ENCODE measurements at places on chromosomes 16 and 17.

- DNase-seq, result no peak
These were observed 10.0 kb downstream of the PITPNC1 start for GRCh38 chr17:67386965-67387551.

DNA sequence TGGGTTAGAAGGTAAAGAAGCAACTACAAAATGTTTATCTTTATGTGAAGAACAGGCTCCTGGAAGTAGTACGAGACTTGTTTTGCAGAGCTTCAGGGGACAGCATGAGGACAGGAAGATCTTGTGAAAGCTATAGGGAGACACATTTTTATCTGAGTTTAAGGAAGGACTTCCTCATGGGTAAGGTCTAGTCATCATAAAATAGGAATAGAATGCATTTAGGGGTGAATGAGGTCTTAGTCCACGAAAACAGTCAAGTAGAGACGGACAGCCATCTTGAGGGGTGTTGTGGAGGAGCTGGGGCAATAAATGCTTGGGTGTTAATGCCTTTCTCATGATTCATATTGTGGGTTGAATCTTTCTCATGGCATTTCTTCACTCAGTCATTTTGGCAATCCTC lies 24.3 kb downstream of the KCNJ16 start:
- no peak for DNase-seq

- no peak for DNase-seq
These were observed 187.5 kb upstream of the CDH11 start for GRCh38 chr16:65309354-65309753.

DNA sequence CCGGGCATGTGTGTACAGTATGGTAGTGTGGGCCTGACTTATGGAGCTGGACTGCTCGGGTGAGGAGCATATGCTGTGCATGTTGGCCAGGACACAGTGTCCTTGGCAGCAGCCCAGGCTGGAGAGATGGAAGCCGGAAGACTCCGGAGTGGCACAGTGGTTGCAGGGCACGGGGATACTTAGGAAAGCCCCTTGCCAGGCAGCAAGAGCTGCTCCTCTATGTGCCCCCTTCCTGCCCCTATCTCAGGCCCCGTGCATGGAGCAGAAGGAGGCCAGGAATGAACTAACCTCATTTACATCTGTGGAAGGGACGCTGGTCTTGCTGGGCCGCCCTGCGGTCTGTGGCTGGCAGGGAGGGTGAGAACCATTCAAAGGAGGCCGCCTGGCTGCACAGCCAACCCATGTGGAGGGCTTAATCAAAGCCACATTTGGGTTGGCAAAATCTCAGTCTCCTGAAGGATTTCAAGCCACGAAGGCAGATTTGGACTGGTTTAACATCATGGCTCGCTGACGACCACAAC lies 32.2 kb upstream of the RCVRN start:
- no peak for DNase-seq

GRCh38 chr16:21720533-21720932 lies 56.8 kb downstream of the OTOA start:
- DNase-seq, result no peak
